CD8-positive, alpha-beta T cell (primary cell): ENCODE measurements at places on chromosomes 6 and 20. TPM values are rescaled to one million over a fixed set of nuclear protein-coding genes. Genes with fewer than 3 reads are reported as not detected.

Gene PI16
- total RNA-seq: 0.42 TPM

Gene DSP
- 0.05 TPM for total RNA-seq

Gene TINAG
- total RNA-seq: not detected

Gene OR2H1
- total RNA-seq: not detected
